ENCODE measurements at places on chromosomes 5 and 9. TPM values are rescaled to one million over a fixed set of nuclear protein-coding genes. Genes with fewer than 3 reads are reported as not detected.

Gene GMCL2
- not detected for total RNA-seq

Gene CBY3
- total RNA-seq: not detected

Gene IFNA13
- total RNA-seq: not detected

Gene SYK
- not detected for total RNA-seq

DNA sequence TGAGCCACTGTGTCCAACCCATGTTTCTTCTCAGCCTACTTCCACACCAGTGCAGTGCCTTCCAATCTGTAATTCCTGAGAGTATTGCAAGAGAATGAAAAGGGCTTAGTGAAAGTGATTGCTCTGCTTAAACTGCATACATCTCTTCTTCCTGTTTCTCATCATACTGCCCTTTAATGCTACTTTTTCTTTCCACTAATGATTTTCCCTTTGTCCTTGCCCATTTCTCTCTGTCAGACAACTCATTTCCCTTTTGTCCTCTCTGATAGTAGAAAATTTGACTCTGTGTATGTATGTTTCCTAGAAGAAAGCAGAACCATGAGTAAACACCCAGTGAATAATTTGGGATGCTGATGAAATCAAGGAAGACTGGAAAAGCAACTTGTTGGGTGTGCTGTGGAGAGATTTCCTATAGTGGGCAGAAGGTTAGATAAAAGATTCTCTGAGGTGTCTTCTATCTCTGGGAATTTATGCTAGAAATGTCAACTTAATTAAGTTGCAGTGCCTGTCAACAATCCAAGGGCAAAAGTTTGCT is 102.2 kb upstream of the CHD1 start:
- DNase-seq: peak; percentile 16

GRCh38 chr9:90972057-90972456 is 170.4 kb downstream of the SYK start:
- no peak for DNase-seq

GRCh38 chr5:58834242-58835225 is 251.7 kb downstream of the RAB3C start:
- DNase-seq: no peak

DNA sequence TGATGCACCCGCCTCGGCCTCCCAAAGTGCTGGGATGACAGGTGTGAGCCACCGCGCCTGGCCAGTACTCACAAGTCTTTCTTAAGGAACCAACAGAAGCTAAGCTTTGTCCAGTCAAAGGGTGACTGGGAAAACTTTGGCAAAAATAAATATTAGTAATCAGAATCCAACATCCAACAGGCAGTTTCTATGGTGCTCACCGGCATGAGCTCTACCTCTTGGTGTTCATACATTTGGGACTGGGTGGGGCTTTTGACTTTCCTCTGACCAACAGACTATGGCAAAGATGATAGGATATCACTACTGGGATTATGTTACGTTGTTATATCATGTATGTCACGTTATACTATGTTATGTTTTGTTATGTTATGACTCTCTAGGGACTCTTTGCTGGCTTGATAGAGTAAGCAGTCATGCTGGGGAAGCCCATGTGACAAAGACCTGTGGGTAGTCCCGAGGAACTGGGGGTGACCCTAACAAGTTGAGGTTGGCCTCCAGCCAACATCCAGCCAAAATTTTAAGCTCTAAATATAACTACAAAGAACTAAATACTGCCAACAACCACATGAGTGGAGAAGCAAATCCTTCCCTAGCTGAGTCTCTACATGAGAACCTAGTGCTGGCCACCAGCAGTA is 6.0 kb downstream of the RASGEF1C start:
- DNase-seq: no peak
